Stimulated activated CD8-positive, alpha-beta memory T cell treated with anti-CD3 and anti-CD28 coated beads, Interleukin-4, amount 100 ng/mL, for 4 hours (primary cell): ENCODE measurements at places on chromosomes 6 and 20.

GRCh38 chr6:111781041-111781708, 92.1 kb downstream of the FYN start:
- no peak for DNase-seq

GRCh38 chr6:167856999-167857660, 30.4 kb downstream of the AFDN start:
- no peak for DNase-seq

DNA sequence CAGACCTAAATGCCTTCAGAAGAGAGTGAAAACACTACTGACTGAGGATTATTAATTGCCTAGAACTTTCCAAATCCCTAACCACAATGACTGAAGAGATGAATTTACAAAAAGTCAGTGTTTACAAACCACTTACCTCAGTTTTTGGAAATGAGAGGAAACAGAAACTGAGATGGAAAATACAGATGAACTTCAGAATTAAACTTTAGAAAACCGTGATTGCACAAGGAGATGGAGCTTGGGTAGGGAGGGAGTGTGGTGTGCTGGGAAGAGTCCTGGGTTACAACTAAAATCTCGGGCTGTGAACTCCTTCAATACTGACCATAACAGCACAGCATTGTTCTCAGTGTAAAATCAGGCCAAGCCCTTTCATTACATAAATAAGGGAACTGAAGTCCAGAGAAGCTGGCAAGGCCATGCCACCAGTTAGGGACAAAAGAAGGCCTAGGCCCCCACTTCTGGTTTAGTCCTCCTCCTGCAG, 4.0 kb downstream of the ELMO2 start:
- DNase-seq: no peak

DNA sequence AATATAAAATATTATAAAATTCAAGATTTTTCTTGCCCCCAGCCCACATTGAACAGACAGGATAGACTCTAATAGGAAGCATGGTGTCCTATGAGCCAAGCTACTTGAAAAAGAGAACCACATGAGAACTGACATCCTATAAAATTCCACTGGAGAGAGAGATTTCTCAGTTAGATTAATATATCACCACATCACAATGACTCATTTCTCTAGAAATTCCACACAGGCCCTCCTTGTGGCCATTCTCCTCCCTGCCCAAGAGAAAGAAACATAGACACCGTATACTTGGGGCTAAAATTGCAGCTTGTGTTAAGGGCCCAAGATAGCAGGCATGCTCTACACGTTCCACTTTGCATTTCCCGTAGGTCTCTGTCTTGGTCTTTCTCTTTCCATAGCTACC, 481.4 kb downstream of the PTPRT start:
- no peak for DNase-seq

- DNase-seq: no peak
Measured at GRCh38 chr20:10423735-10424134, 10.3 kb downstream of the MKKS start.
